ENCODE measurements at places on chromosomes 7 and 10.
A peak's percentile ranks its signal among the peaks of the same experiment; 100 is the strongest.

- DNase-seq, result no peak
Observed at GRCh38 chr7:74299401-74299800, 10.2 kb downstream of the CLIP2 start.

DNA sequence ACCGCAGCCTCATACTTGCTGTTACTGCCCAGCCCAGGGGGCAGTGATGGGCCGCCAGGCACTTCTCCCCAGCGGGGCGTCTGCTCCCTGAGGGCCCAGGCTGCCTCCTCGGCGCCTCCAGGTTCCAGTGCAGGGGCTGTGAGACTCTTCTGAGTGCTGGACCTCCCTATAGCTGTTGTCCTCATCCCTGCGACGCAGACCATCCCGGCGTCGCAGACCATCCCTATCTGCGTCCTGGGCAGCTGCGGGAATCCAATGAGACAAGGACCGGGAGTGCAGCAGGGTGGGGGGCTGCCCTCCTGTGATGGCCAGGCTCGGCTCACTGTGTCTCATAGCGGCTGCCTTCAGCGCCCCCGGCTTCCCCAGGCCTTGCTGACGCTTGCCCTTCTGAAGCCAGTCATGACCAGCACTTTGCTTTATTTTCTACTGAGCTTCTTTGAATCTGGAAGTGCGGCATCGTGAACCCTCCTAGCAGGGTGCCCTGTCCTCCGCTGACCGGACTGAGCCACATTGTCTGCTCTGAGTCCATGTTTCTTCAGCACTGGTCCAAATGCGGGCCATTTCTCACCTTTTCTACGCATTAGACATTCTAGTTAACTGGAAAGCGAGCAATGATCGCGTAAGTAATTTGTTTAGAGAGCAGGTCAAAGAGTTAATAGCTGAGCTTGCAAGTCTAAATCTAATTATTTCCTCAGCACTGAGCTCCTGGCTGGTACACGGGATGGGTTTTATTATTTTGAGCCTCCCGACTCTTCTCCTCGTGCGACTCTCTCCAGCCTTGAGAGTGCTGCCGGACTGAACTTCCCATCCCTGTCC, 339.5 kb downstream of the WDR37 start:
- DNase-seq, result no peak

- DNase-seq, result peak; percentile 63
Observed at GRCh38 chr7:23055582-23056178, 41.8 kb upstream of the HYCC1 start.

DNA sequence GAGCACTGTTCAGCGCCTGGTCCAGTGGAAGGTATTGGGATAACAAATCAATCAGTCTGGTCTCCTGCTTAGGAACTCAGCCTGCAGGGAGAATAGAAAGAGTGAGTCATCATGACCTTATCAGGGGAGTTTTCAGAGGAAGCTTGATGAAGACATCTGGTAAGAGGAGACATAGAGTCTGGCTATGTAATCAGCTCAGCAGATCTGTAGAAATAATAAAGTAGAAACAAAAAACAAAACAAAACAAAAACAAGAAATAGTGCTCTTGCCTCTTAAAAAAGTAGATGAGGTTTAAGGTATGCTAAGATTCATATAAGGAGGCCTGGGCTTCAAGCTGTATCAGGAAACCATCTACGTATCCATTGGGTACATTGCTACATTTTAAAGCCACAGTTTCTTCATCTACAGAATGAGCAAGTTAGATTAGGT, 14.4 kb downstream of the TAS2R41 start:
- no peak for DNase-seq

DNA sequence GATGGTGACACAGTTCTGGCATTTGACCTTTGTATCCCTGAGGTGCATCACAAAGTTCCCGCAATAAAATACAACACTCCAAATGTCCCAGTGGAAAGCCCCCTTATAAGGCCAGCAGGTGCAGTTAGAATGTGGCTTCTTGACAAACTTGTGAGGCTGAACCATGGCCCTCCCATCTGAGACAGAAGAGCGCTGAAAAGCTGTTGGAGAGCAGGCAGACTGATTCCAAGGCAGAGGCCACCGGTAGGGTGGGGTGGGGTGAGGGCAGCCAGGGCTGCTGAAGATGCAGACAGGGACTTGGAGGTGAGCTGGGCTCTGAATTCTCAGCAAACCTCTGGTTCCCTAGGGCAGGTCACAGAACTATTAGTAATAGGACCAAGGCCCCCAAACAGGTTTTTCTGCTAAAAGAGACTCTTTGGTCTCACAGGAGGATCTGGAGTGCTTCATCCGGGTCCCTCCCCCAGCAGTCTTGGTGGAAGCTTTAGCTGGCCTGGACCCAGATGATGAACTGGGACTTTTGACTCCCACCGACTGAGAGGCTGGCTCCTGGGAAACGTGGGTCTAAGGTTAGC, 15.6 kb upstream of the CHST3 start:
- DNase-seq, result no peak

DNA sequence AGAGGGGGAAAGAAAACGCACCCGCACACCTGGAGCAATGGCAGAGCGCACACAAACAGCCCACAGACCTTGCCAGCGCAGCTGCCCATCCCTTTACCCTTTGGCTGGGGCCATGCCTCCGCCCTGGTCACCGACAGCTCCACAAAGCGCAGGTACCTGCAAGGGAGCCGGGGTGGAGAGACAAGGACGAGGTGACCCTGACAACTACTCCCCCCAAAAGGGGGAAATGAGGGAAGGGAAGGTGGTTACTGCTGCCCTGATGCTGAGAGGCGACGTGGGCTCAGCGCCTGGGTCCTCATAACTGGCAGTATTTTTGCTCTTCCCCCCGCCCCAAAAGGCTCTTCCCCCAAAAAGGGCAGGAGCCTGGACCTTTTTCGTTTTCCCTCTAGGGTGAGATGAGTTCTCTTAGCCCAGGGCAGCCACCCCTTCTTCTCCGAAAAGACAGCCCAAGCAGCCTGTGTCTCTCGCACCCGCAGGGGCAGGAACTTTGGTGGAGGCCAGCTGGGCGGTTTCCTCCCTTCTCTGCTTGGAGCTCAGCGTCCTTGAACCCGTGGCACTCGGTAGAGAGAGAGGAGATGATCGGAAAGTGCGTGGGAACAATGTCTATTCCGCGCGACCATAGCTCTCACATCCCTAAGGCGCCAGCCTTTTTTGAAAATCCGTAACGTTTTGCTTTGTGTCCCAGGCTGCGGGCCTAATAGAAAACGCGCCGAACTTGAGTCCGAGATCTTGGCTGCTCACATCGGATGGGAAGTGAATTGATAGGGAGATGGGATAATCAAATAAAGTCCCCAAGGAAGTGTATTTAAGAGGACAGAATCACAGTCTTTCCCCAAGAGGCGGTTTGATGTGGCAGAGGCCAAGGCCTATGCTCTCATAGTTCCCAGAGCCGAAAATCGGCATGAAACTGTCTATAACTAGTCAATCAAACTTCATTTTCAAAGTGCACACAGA, 1.0 kb downstream of the NKX2-3 start:
- no peak for DNase-seq

- no peak for DNase-seq
Observed at GRCh38 chr10:43265799-43266721, 805 bp downstream of the RASGEF1A start.

DNA sequence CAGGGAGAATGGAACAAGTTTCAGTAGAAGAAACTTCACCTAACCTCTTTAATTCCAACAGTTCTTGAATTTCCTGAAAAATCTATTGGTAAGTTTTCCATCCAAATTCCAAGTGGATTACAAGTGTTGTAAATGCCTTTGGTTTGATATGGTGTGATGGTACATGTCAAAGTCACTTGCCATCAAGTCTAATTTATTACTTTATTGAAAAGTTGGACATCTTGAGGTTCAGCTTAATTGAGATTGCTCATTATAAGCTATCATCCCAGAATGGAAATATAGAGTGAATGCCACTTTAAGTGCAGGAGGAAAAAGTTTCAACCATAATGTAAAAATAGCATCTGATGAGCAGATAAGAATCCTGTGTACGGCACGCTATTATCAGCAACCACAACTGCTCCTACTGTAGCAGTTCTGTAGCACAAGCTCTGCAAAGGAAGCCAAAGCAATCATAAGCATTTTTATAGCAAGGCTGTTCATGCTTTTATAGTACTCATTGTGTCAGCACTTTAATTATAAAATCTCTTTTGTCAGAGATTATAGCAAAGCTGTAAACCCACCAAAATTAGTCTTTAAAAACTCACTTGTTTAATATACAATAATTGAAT, 991.8 kb upstream of the PHF14 start:
- no peak for DNase-seq

DNA sequence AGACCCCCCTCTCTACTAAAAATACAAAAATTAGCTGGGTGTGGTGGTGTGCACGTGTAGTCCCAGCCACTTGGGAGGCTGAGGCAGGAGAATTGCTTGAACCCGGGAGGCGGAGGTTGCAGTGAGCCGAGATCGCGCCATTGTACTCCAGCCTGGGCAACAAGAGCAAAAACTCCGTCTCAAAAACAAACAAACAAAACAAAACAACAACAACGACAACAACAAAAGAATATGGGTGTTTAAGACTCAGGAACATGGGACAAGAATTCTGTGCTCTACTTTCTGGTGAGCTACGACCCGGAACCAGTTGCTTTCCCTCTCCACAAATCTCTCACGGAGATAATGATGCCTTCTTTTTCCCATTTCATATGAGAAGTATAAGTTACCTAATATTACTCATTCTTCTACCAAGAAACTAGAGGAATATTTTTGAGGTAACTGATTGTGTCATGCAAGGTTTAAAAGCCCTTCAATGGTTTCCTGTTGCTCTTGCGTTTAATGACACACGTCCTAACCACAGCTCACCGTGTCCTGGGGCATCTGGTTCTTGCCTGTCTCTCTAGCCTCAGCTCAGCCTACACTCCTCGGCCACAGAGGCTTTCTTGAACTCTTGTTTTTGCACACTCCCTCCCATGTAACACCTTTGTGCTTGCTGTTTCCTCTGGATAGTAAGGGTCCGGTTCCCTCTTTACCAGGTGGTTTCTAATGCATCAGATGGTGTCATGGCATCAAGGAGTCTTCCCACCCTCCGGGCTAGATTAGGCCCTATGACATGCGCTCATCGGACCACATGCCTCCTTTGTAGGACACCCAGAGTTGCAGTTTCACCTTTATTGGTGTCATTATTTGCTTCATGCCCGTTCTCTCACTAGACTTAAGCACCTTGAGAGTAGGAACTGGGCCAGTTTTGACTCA, 67.5 kb downstream of the PFKFB3 start:
- DNase-seq, result no peak

DNA sequence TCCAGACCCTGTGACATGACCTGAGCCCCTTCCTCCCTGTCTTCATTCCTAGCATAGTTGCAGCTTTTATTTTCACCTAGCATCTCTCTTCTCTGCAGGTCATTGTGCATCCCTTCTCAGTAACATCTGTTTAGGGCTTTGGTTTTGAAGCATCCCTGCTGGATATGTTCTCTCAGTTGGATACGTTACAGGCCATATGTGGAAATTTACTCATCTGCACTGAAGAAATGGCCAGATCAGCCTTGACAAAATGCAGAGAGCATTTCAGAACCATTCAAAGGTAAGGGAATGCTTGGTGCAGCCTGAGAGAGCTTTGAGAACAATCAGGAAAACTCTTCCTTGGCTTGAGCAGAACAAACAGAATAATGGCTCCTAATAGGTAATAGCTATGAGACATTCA, 647.0 kb downstream of the KCNMA1 start:
- DNase-seq, result no peak

- no peak for DNase-seq
Observed at GRCh38 chr7:46695051-46695708, 774.1 kb upstream of the IGFBP3 start.

DNA sequence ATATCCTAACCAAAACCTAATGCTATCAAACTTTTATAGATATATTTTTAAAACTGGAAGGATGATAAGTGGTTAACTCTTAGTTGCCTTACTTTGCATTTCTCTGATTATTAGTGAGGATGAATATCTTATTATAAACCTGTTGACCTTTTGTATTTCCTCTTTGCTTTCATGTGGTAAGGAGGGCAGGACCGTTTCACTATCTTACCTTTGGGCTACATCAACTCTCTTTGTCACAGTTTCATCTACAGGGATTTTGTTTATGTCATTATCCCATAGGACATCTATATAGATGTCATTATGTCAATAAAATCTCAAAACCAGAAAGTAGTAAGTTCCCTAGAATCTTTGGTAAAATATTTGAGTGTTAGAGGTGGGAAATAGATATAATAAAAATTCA, 219.3 kb downstream of the THSD7A start:
- no peak for DNase-seq

DNA sequence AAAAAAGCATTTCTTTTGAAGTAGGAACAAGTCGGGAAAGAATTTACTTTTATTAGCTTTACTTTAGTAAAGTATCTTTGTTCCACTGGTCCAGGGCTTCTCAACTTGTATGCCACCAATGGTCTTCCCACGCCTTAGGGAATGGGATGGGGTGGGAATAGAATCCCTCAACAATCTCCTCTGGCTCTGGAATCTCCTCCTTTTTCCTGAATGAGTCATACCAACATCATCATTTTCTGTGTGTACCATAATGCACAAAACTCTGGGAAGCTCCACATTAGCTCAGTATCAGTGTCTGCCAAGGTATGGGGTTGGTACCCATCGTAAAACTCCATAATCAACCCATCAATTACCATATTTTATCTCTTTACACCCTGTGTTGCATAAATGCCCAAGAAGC, 159.4 kb upstream of the BMPER start:
- DNase-seq, result no peak

DNA sequence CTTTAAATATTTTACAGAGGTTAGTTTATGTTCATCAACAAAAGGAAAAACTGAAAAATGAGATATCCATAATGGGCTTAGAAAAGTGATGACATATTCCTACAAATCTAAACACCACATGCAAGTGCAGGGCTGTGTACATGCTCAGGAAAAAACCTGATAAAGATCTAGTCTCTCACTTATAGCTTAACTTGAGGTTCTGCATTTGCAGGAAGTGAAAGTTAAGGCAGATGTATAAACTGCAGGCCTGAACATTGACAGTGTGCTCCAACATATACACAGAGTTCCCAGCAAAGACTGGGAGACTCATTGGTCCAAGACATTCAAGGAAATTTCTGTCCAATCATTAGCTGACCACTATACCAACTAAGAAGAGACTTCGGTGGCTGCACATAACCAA, 63.8 kb upstream of the RET start:
- no peak for DNase-seq

DNA sequence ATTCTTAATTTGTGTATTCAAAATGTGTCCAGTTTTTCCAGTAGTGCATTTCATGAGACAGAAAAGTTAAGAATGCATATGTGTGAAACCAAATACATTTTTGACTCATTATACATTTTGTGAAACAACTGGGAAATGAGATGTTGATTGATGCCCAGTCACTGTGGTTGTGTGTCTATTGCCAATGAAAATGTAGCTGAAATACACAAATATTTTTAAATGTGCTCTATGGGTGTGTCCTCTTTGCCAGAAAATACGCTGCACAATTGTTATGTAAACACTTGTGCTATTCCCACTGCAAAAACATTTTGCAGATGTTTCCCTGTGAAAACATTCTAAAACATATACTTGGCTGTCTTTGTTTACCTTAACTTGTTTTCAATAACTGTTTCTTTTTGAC, 395.2 kb downstream of the TFEC start:
- DNase-seq, result no peak

GRCh38 chr7:75573477-75574019, 81.4 kb downstream of the SPDYE5 start:
- DNase-seq, result no peak
